ENCODE measurements at places on chromosomes 2 and 18. TPM values are rescaled to one million over a fixed set of nuclear protein-coding genes. Genes with fewer than 3 reads are reported as not detected.

Gene PLCL1
- 32.5 TPM for total RNA-seq

Gene SNORC
- 2.0 TPM for total RNA-seq

Gene FAM117B
- 0.26 TPM for total RNA-seq

Gene TMEM247
- not detected for total RNA-seq

Gene HOXD9
- 22.1 TPM for total RNA-seq

Gene MOB4
- total RNA-seq: 46.5 TPM

Gene ASB18
- not detected for total RNA-seq

Gene C2orf66
- not detected for total RNA-seq

Gene MAP2
- 10.3 TPM for total RNA-seq

Gene UGT1A1
- not detected for total RNA-seq

Gene ARMC9
- 47.6 TPM for total RNA-seq

Gene REV1
- total RNA-seq: 20.7 TPM

Gene GTF2A1L
- total RNA-seq: 86.8 TPM

Gene SP140
- 0.77 TPM for total RNA-seq

Gene UGT1A8
- total RNA-seq: not detected

Gene CHRNG
- not detected for total RNA-seq

Gene DNAJB2
- 79.9 TPM for total RNA-seq

Gene FSIP2
- 4.3 TPM for total RNA-seq

Gene IL1F10
- not detected for total RNA-seq
